ENCODE measurements at places on chromosomes 1 and 21.
A peak's percentile ranks its signal among the peaks of the same experiment; 100 is the strongest.

GRCh38 chr1:54314696-54315095 lies 91.5 kb downstream of the SSBP3 start:
- DNase-seq, result no peak

DNA sequence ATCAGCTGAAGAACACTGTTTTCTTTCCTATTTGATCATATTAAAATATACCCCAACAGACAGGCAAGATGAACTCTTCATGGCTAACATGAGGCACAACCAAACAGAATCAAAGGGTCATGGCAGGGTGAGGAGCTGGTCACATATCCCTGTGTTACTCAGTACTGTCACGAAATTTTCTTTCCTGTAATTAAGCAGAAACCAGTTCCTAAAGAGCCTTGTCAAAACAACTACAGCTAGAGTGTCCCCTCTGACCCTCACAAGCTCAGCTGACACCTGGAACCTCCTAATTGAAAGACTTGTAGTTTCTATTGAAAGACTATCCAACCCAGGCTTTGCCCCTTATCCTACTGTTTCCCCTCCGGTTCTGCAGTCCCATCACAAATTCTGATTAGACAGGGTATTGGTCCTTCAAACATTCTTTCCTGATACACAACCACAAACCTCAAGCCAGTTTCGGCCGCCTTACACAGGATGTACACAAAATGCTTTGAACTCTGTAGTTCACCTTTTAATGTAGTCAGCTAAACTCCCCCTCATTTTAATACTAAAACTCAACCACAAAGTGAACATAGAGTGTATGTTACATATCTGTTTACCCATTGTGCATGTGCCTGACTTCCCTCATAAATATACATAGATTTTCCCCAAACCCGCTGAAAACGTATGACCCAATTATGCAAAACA lies 651.9 kb downstream of the MRPL39 start:
- DNase-seq, result peak; percentile 86

DNA sequence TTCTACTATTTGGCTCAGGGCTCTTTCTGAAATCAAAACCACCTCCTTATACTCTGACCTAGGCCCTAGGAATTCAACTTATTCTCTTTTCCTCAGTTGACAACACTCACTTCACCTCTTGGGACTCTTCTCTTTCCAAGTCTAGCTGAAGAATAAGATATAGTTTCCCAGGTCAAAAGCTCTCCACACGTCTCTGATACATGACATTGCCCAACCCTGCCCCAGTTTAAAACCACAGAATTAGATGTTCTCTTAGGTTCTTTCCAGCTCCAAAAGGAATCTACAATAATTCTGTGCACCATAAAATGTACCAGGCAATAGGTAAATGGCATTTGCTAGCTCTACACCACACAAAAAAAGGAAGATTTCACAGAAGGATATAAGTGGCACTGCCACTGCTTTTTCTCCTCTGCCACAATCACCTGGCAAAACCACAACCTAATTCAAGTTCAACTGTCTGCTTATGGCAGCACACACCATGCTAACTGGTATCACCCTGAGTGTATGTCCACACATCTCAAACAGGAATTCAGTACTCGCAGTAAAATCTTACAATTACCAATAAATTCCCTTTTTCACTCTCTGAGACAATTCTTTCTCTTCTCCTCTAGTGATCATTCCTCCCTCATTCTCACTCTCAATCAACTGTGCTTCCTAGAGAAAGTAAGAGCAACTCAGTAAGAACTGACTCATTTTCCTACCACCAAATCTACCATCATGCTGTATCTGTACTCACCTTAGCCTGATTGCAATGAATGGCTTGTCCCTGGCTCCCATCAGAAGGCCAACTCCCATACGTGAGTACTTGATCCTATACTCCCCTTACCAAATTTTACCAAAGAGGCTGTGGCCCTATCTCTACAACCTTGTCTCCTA lies 27.3 kb downstream of the ZBTB8OS start:
- peak; percentile 67 for DNase-seq

DNA sequence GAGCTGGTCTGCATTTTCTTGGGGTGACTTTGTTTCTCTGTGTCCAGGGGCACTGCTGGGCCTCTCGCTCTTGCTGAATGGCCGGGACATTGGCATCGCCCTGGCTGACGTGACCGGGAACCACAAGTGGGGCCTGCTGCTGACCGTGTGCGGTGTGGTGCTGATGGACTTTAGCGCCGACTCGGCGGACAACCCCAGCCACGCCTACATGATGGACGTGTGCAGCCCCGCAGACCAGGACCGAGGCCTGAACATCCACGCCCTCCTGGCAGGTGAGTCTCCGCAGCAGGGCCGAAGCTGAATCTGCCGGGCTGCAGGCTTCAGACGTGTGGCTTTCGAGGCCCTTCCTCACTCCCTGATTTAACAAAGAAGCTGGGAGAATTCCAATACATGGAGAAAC lies 7.9 kb downstream of the SLC45A1 start:
- no peak for DNase-seq

- peak; percentile 30 for DNase-seq
These were observed 64.5 kb downstream of the CD58 start for GRCh38 chr1:116506132-116507004.

DNA sequence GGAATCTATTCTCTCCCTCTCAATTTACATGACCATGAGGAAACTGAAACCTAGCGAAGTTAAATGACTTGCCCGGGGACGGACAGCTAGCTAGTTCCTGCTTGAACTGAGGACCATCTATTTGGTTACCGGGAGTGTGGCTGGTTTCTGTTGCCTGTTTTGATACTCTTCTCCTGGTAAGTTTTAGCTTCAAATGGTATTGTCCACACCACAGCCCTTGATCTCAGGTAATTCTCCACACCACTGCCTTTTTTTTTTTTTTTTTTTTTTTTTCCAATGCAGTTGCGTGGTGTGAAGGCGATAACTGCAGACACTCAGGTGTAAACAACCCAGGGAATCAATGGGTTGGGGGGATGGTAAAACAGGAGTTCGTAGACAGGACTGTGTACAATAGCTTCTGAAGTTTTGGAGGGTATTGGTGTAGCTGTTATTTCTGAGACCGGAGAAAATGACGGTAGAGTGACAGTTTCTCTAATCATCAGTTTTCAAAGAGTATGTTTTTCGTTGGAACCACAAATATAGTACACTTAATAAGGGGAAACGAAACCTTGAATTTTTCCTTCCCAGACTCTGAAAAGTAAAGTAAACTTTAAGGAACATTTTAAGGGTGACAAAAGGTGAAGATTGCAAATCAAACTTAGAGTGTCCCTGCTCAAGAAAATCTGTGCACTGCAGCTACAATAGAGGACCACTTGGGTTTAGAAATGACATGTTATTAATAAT lies 125.3 kb upstream of the CACYBP start:
- peak; percentile 84 for DNase-seq

- DNase-seq, result no peak
These were observed 28.8 kb downstream of the CYYR1 start for GRCh38 chr21:26544201-26544775.

- no peak for DNase-seq
These were observed 48.8 kb upstream of the WASF2 start for GRCh38 chr1:27538793-27539192.

DNA sequence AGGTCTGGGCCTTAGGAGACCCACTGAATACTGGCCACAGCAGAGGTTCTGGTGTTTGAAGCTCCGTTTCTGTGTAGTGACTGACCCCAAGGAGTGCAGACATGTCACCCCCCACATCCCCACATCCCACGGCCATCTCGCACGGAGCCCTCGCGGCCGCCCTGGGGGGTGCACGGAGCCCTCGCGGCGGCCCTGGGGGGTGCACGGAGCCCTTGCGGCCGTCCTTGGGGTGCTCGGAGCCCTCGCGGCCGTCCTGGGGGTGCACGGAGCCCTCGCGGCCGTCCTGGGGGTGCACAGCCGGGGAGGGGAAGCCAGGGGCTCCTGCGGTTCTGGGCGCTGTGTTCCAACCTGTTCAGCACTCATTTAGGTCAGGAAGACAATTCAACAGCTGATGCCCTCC lies 68.4 kb downstream of the SCCPDH start:
- no peak for DNase-seq

- DNase-seq, result no peak
These were observed 3.2 kb downstream of the ZFYVE9 start for GRCh38 chr1:52145137-52145536.

- no peak for DNase-seq
These were observed 1067.9 kb downstream of the TTLL7 start for GRCh38 chr1:82931006-82931405.

All from GM12865 (cell line).